ENCODE measurements at places on chromosomes 7 and 10.
A peak's percentile ranks its signal among the peaks of the same experiment; 100 is the strongest.

DNA sequence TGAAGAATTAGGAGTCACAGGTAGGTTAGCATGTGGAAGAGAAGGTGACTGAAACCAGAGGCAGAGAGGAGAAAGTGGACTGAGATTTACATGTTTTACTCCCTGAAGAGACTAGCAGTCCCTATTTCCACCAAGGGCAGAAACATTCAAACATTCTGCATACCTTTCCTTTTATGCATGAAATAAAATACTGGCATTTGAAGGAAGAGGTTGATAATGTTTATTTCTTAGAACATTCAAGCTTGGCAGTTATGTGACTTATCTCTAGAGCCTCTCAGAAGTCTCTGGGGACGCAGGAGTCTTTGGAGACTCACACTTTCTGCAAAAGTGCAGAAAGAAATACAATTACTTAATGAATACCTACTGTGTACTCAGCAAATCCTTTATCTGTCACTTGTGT, 507.1 kb upstream of the C7orf33 start:
- no peak for DNase-seq

DNA sequence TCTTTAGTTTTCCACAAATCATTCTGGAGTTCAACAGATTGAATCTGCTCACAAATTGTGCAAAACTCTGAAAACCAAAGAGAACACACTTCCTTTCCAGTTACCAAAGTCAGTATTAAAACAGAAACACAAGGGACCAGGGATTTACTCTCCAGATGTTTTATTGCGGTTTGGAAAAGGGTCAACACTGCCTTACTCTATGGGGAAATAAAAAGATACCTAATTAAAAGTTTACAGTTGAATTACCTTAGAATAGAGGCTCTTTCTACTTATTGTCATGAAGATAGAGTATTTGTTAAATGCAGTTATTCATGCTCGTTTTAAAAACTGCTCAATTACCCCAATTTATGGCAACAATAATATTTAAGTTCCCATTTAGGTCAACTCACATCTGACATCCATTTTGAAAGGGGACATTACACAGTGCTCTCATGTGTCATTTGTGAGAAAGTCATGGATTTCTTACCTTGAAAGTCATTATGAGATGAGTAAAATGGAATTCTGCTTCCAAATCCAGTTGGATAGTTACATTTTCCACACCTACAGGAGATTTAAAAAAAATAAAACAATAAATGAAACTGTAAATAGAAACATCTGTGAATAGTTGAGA, 8.4 kb downstream of the LAMB1 start:
- DNase-seq: no peak

- no peak for DNase-seq
Measured at GRCh38 chr7:50851451-50851850, 68.8 kb upstream of the GRB10 start.

DNA sequence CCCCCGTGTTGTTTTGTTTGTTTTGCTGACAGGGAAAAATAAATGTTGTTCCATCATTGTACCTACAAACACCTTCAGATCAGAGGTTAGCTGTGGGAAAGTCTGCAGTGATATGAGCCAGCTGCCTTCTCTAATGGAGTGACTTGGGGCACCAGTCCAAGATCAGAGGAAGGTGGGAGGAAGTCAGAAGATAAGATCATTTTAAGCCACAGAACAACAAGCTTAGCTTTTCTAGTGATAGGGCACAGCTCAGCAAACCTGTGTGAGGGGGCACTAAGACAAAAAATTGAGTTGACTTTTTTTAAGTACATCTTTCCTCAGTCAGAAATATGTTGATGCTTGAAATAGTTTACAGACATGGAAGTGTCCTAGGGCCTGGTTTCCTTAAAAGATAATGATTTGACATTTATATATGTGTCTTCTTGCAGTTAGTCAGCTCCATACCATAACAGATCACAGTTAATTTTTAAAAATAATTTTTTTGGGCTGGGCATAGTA, 240.3 kb upstream of the KAT6B start:
- no peak for DNase-seq

- no peak for DNase-seq
Measured at GRCh38 chr10:89283936-89284475, 17.8 kb upstream of the IFIT2 start.

DNA sequence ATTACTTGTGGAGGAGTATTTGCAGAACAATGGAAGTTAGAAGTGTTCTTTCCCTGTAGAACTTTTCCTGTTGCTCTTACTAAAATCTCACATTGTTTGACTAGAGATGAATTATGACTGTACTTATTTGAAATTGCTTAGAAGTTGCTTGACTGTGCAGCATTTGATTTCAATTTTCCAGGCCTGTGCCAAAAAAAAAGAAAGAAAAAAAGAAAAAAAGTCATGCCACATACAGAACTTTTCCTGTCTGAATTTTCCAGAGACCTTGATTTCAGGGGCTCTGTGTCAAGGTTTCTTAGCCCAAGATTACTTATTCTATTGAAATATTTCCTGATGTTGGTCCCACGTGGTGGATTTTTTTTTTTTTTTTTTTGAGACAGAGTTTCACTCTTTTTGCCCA, 3.5 kb upstream of the FAM171A1 start:
- DNase-seq: no peak

DNA sequence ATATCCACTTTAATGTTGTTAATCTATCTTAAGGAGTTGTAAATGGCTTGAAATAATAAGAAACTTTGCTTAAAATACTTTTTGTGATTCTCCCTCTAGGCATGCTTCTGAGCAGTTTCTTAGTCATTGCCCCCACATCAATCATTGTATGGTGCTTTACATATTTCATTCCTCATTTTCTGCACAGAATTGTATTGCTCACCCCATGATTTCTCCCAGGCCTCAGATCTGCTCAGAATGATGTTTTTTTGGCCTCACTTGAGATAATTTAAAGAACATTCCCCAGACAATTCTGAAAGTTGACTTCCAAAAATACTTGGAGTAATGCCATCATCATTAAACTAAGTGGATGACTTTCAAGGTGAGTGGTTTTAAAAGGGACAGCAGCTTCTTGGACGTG, 82.1 kb upstream of the PRPS1L1 start:
- no peak for DNase-seq

- DNase-seq: no peak
Measured at GRCh38 chr7:78620920-78621319, 822.3 kb downstream of the PHTF2 start.

GRCh38 chr10:79056736-79057391, 11.9 kb upstream of the ZMIZ1 start:
- DNase-seq: no peak

DNA sequence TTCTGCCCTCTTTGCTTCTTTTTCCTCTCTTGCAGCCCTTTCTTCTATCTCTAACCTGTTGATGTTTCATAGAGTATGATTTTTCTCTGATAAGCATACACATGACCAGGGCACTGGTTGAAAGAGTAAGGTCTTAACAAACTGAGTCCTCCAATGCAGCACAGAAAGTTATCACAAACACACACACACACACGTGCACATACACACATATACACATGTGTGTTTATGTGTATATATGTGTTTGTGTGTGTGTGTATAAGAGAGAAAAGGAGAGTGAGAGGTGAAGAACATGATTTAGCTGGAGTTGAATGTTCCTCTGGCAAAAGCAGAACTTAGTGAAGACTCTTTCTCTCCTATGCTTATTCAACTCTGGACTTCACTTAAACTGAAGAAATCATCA, 130.0 kb downstream of the KLF6 start:
- no peak for DNase-seq

- DNase-seq: peak; percentile 83
Measured at GRCh38 chr10:101161494-101162299, 30.6 kb downstream of the TLX1 start.

DNA sequence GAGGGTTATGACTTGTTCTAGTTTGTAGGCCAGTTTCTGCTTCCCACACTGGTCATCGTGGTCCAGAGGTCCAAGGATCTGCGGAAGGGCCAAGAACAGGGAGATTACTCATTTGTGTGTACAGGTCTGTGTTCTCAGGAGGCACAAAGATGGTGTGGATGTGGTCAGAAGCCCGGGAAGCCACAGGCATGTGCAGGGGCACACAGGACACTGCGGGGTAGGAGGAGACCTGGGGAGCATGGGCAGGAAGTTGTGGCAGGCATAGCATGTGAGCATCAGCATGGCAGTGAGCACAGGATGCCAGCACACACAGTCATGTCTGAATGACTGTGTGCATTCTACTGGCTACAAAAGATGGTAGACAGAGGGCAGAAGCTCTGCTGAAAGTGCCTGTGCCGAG, 445.8 kb downstream of the PLXNA4 start:
- DNase-seq: no peak

GRCh38 chr10:84429926-84430520, 101.6 kb downstream of the CCSER2 start:
- DNase-seq: peak; percentile 38

GRCh38 chr10:132320654-132321469, 11.1 kb upstream of the LRRC27 start:
- no peak for DNase-seq

DNA sequence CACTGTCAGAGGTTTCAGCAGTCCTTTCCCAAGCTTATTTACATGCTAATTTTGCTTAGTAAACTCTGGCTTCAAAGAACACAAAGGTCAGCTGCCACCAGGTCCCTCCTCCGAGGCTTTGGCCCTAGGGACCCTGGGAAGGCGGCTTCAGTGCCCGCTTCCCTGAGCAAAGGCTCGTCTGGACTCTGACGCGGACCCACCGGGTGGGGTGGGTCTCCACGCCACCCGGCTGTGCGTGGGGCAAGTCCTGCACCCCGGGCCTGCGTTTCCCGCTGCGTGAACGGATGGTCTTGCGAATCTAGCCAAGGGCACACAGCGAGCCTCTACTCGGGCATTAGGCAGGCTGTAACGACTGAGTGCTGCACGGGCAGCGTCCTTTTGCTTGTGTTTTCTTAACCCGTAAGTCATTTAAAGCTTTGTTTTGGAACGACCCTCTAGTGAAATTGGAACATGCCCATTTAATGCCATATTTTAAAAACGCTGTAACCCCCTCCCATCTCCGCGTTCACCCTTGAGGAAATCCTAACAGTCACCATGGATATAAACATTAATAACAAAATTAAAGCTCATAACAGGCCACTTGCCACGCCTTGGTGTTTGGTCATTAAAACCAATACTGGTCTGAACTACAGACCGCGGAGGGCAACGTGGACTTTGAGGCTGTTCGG, 828 bp downstream of the BNIP3 start:
- no peak for DNase-seq

GRCh38 chr7:47411281-47411869, 170.5 kb downstream of the TNS3 start:
- no peak for DNase-seq

- DNase-seq: peak; percentile 82
Measured at GRCh38 chr7:130960208-130960988, 226.4 kb upstream of the KLF14 start.

GRCh38 chr7:42065942-42066341, 171.1 kb downstream of the GLI3 start:
- DNase-seq: no peak

- DNase-seq: no peak
Measured at GRCh38 chr7:135386181-135386580, 123.7 kb downstream of the CNOT4 start.

DNA sequence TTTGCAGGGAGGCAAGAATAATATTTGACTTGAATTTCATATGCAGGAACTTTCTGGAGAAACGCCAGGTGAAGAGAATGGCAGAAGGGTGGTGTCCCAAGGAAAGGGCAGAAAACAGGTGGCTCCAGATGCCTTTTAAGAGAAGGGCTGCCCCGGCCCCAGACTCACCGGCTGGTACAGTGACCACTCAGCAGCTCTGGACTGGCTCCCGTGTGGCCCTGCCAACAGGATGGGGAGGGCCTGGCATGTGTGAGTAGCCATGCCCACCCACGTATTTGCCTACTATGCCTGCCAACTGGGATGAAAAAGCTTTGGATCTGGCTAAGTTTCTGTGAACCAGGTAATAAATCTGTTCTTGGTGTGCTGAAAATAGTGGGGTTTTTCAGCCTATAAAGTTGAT, 159.5 kb downstream of the PRKAG2 start:
- no peak for DNase-seq
